ENCODE measurements at places on chromosomes 6 and 20.

DNA sequence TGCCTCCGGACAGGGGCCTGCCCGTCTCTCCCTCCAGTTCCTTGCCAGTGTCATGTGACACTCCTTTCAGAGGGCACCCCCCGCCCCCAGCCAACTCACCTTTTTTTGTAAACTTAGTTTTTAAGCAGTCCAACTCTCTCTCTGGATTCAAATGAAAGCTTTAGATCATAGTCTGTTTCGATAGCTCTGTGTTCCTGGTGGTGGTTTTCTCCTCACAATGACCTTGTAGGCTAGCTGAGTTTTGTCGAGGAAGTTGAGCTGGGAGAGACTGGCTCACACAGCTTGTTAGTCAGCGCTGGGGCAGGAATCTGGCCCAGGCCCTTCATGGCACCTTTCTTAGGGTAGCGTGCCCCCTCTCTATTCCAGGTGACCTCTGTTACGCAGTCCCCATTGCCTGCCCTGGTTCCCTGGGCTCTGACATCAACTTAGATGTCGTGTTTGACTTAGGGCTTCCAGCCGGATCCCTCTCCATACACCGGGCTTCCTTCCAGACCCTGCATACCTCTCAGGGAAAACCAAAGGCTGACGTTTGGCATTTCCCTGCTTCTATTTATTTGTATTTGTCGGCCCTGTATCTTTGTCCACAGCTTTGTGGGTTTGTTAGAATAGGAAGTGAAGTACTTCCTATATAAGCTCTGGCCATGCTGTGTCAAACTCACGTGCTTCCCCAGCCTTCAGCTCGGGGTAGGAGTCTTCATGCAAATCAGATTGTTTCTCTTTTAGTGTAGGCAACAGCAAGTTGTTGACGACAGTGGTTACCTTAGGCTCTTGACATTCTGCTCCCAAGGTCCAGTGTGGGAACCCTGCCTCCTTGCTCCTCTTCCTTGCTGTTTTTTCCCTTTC lies 12.7 kb downstream of the IGF2R start:
- no peak for DNase-seq

DNA sequence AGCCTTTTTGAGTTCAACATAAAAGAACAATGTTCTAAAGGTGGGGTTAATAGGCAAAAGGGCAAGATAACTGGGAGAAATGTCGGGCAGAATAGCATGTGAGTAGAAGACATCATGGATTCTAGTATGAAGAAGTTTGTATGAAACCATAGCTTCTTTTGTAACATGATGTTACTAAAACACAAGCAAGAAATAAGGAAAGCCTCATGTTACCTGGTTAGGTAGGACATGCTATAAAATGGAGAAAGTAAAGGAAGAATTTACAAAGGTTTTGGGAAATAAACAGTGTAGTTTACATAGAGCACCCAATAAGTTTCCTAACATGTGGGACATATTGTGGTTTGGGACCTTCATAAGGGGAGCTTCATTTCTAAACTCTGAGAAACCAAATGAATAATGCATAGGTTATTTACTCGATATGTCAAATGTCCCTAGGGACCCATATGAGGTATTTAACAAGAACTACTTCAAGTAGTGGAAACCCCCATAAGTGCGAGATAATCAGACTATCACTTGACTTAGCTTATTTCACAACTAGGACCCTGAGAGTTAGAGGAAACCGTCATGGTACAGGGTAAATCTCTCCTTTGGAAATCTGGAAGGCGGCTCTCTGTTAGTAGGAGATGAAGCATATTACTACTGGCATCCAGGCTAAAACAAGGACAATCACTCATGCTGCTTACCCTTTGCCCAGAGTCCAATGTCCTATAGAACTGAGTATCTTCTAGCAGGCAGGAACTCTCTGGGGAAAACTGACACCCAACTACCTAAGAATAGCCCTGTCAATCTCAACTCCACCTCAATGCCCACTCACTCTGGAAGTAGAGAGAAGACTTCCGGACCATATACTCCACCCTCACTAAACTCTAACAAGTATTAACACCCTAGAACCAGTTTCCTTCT lies 57.5 kb downstream of the ILRUN start:
- no peak for DNase-seq

- no peak for DNase-seq
Measured at GRCh38 chr6:3748208-3749066, 3.1 kb downstream of the PXDC1 start.

DNA sequence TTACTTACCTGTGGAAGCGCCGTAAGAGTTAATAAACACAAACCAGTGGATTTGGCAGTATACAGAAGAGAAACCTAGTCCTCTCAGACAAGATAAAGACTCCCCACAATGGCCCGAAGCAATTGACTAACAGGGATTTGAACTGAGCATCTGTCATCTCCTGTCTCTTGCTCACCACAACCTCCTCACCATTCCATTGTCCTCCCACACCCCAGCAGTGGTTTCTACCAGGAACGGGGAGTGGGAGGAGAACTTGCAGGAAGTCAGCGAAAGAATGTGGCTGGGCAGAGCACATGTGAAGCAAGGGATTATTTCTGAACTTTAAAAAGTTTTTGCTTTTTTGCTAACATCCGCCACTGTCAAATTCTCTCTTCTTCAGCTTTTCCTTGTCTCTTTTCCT lies 24.6 kb upstream of the TAAR1 start:
- no peak for DNase-seq

GRCh38 chr20:24309596-24309995 lies 159.8 kb upstream of the SYNDIG1 start:
- no peak for DNase-seq

GRCh38 chr6:124022641-124023040 lies 219.0 kb downstream of the NKAIN2 start:
- no peak for DNase-seq
